ENCODE measurements at places on chromosomes 2 and 18.

DNA sequence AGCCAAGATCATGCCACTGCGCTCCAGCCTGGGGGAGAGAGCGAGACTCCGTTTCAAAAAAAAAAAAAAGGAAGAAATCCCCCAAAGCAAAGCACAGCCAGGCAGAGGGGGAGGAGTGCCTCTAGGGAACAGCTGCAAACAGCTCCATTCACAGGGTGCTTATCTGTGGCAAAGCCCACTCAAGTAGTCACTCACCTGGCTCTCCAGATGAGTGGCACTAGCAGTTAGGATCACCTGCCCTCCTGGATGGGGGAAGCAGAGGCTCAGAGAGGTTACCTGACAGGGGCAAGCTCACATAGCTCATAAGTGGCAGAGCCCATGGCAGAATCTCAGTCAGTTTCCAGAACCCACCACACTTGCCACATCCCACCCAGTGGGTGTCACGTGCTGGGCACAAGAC is 30.3 kb downstream of the TFCP2L1 start:
- DNase-seq, result no peak

DNA sequence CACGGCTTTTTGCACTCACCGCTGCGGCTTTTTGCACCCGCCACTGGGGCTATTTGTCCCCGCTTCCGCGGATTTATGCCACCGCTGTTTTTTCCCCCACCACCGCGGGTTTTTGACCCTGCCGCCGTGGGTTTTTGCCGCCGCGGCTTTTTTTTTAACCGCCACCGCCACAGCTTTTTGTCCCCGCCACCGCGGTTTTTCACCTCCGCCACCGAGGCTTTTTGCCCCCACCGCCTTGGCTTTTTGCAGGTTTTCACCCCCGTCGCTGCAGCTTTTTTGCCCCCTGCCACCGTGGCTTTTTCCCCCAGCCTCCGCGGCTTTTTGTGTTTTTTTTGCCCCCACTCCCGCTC is 2796.7 kb upstream of the TEKT4 start:
- DNase-seq, result no peak

GRCh38 chr18:10142496-10143160 is 228.8 kb downstream of the VAPA start:
- DNase-seq, result no peak

DNA sequence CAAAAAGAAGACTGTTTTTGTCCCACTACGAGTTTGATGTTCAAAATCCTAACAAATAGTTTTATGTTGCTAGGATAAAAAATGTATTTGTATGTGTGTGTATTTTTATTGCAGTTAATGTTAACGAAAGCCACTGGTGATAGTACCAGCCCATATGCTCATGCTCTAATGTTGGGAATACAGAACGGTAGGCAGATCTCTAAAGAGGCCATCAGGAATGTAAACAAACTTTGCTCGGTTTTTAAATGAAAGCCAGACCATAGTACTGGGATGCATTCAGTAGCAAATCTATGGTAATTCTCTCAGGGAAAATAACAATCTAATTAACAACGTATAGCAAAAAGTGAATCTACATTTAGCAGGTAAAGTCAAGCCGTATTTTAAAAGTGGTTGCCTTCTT is 208.1 kb downstream of the NEDD4L start:
- DNase-seq, result no peak

DNA sequence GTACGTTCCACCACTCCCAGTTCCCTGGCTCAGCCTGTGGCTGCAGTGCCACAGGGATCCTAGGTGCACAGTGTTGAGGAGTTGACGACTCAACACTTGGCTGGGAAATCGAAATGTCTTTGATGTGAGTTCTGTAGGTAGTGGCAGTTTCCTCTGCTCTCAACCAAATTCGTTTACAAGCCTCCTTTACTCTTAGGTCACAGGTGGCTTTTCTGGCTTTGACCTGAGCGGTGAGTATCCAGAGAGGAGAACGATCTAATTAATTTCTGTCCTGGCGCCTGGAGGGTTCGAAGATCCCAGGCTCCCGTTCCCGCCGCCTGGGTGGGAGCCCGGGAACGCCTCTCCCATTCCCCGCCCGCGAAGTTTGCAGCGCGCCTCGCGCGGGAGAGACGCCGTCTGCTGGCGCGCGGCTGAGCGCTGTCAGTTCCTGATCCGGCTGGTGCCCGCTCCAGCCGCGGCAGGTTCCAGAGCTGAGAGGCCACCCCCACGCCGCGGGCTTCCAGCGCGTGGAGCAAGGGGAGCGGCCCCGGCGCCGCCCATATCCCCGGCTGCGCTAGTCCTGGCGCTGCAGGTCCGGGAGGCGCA is at the start of gene LAMA3:
Gene LAMA3 (plus strand): TSS at position 423 of the 585 bp plus-strand sequence. CDS start 231 bp downstream, outside the sequence.
- no peak for DNase-seq

- DNase-seq, result no peak
These were observed 605.4 kb upstream of the REG3G start for GRCh38 chr2:78420132-78420531.

GRCh38 chr2:224831530-224831929 is 115.4 kb upstream of the CCDC195 start:
- no peak for DNase-seq

DNA sequence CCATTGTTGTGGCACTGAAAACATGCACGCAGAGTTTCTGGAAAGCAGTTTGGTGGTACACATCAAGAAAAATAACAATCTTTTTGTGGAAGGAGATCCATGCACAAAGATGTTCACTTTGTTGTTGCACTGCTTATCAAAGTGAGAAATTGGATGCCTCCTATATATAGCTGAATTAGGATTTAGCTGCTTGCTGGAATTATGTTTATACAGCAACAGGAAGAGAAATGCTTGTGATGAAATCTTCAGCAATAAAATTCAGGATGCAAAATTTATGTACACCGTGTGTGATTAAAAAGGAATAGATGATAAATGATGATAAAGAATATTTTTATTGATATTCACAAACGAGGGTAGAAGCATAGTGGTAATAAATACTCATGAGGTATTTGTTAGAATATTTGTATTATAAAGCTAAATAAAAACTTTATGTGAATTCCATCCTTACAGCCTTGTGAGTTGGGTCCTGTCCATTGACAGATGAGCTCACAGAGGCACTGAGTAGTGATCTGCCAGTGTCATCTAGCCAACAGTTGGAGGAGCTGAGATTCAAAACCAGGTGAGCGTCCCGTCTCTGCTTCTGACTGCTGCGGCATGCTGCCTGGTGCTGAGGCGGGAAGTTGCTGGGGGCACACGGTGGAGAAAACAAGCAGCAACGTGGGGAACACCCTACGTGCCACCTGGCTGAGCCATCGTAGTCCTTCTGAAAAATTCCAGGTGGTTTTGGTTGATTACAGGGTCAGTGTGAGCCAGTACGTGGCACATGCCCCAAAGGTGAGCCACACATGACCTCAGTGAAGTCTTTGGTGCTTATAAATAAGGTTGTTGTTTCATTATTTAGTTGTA is 80.2 kb downstream of the ASAP2 start:
- DNase-seq, result no peak

DNA sequence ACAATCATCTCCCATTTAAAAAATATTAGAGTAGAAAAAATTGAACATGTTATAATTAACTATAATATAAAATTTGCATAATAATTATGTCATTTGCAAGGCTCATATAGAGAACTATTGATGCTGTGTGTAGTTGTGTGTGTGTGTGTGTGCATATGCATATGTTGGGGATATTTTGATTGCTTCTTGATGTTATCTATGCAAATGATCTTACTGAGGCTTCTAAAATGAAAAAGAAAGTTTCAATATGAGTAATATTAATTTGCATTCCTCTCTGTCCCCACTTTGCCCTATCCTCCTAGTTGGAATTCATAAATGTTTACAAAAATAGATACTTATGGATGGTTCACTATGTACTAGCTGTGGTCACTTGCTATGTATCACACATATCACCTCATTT is 523.3 kb downstream of the TRIB2 start:
- no peak for DNase-seq

DNA sequence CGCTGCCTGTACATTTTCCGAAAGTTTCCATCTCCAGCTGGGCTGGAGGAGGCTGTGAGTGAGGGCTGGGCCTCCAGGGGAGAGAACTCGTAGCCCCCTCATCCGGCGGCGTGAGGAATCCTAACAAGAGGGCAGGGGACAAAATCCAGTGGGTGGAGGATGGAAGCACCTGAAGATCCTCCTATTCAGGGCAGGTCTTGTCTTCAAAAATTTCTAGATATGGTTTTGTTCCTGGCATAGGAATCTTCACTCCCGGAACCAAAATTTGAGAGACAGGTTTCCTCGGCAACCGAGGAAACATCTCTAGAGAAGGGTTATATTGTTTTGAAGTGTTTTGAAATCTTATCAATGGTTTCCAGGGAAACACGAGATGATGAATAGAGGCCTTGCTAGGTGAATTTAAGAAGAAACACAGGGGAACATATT is 136.7 kb downstream of the SH3BP4 start:
- no peak for DNase-seq

- DNase-seq, result no peak
These were observed 20.6 kb downstream of the CHN1 start for GRCh38 chr2:174984561-174984960.

- DNase-seq, result no peak
These were observed 94.7 kb downstream of the EXOC6B start for GRCh38 chr2:72731116-72731515.

DNA sequence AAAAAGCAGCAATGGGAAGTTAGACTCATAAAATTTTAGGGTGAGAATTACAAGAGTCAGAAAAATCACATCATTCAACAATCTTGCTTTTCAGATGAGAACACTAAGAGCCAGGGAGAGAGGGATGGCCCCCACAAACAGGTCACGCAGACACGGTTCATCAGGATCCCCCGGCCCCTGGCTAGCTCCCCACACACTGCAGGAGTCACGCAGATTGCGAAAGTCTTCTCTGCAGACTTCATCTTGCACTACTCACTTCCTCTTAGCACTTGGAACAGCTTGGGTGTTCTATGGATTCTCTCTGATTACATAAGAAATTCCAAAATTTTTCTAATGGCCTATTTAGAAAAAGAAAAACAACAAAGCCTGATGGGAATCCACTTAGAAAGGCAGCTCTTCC is 21.6 kb upstream of the SULT1C2 start:
- no peak for DNase-seq

- no peak for DNase-seq
These were observed 71.7 kb upstream of the WDR75 start for GRCh38 chr2:189369566-189369965.

GRCh38 chr2:153474876-153475435 is 3.6 kb downstream of the RPRM start:
- no peak for DNase-seq

- DNase-seq, result no peak
These were observed 186.0 kb upstream of the EPHA4 start for GRCh38 chr2:221758076-221758475.

GRCh38 chr2:102438578-102438977 is 15.6 kb downstream of the IL18RAP start:
- no peak for DNase-seq

DNA sequence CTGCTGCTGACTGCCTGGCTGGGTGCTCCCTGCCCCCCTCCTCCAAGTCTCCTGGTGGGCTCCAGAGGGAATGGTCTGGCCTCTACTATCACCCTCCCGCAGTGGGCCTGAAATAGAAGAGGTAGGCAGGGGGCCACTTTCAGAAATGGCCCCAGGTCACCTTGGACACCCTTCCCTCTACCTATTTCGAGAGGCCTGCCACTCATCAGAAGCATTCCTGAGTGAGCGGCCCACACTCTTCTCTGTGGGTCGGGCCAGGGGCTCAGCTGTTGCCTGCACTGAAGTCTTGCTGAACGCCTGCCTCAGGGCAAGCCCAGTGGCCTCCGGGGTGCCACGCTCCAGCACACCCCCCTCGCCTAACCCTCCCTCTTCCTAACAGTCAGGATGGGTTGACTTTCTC is 124.9 kb downstream of the TNS1 start:
- no peak for DNase-seq

- no peak for DNase-seq
These were observed 13.0 kb downstream of the IMPA2 start for GRCh38 chr18:11994336-11994702.

- DNase-seq, result no peak
These were observed 324.3 kb upstream of the PKDCC start for GRCh38 chr2:41723526-41723925.

GRCh38 chr2:120013597-120014223 is 833 bp downstream of the EPB41L5 start:
- no peak for DNase-seq

DNA sequence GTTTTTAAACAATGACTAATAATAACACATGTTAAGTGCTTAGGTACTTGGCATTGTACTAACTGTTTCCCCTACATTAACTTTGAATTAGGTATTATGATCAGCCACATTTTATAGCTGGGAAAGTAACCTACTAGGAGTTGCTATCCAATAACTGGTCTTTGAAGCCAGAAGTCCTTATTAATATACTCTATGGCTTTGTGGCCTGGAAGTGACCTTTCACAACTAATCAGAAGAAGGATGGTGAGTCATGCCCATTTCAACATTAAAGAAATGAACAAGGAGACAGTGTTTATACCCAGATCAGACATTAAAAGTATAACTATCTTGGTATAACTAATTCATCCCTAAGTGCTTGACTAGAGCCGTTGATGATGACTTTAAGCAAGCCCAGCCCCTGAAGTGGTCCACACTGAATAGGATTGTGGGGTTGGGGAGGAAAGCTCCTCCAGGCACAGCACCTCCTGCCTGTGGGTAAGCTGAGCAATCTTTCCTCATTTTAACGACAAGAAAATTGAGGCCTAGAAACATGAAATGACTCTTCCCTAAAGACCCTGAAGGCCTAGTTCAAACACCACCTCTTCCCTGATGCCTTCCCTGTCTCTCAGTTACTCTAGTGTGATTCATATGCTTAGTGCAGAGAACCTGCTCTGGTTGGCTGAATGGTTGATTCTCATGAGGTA is 71.6 kb upstream of the RFX8 start:
- no peak for DNase-seq

- DNase-seq, result no peak
These were observed 116.3 kb downstream of the ZBTB7C start for GRCh38 chr18:48292782-48293424.

DNA sequence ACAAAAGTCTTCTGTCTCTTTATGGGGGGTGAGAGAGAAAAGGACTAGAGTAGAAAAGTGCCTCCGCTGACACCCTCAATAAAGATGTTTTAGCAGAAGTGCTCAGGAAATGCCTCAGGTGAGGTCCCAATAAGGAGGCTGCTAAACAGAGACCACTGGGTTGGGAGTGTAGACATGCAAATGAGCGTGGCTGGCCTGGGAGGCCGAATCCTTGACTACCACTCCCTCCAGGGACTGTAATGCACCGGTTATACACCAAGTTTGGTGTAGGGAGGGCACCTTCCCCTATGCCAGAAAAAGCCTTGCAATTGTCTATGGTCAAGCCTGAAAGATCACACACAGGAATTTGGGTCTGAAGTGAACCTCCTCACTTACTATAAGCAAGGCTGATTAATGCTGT is 1.8 kb downstream of the TMX3 start:
- no peak for DNase-seq

DNA sequence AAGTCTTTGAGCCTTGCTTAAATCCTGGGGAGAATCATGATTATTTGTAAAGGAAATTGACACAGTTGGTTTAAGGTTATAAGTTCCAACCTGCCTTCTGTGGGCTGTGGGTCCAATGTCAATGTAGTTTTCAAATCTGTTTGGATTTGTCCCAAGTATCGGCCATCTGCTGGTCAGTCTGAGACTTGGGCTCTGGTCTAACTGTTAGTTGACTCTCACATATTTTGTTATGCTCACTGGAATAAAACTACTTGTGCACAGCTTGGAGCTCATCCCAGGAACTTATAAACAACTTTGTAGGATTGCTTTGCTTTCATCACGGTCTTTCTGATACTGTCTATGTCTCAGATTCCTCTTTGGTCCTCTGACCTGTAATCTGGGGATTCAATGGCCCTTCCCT is 1026.2 kb upstream of the ZEB2 start:
- DNase-seq, result no peak

GRCh38 chr2:51013933-51014526 is 17.9 kb downstream of the NRXN1 start:
- no peak for DNase-seq

All from stimulated activated CD8-positive, alpha-beta memory T cell treated with anti-CD3 and anti-CD28 coated beads, Interleukin-4, amount 100 ng/mL, for 1 hour (primary cell).